ENCODE measurements at places on chromosomes 11 and 22.

DNA sequence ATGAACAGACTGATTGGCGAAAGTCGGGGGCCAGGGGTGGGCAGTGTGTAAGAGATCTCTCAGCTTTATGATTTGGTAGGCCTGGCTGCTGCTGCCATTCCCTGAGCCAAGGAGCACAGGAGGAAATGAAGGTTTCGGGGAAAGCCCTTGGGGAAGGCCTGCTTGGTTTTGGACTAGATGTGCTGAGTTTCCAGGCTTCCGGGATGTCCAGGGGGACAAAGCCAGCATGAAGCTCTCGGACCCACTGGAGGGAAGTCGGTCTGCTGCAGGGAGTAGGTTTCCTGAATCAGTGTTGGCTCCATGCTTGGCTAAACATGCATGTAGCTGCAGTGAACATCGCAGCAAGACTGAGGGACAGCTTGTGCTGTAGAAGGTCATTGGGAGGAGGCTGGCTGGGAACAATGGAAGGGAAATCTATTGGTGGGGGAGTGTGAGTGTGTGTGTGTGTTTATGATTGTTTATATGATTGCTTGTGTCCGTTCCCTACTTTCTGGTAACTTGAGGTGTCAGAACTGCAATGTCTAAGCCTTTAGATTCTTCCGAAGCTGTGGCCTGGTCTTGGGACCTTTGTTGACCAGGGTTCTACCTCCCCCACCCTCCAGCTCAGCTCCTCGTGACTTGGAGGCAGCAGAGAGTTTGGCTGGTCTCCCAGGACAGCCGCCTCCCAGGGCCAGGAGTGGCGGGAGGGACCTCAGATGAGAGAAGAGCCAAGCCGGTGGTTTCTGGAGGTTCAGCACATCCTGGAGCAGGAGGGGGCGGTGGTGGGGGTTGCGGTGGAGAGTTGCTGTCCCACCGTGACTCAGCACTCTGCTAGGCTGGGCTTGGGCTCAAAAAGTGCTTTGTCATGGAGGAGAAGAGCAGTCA lies 4.0 kb upstream of the FTH1 start:
- DNase-seq = peak; percentile 39

DNA sequence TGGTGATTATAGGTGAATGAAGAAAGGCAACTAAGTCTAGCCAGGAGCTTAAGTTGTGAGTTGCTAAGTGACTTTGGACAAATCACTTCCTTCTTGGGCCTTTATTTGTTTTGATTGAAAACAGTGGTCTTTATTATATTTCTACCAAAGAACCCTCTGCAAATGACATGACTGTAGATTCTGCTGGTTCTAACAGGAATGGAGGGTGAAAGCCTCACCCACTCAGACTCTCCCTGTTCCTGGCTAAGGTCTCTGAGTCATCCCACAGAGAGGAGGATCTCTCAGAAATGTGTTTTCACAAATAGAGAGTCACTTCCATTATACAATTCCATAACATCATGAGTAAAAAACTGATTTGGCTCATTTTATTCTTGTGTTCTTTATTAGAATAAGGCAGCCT lies 583.9 kb upstream of the LRRC4C start:
- DNase-seq = no peak

DNA sequence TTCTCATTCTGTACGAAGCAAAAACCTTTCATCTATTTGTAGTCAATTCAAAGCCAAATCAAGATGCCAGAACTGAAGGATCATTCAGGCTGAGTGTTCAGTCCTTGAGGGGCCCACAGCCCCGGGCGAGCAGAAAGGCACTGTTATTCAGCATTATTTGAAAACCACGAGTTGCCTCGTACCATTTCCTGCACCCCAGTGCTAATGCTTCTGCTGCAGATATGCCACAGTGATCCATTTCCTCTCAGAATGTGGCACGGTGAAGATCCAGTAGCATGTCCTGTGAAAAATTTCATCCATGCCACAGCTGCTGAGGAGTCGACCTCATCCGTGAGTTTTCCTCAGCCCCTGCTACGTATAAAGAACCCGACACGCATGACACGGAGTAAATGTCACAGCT lies 85.4 kb downstream of the OSBP2 start:
- no peak for DNase-seq

- DNase-seq = no peak
These were observed 102.7 kb upstream of the SEZ6L start for GRCh38 chr22:26066534-26066933.

DNA sequence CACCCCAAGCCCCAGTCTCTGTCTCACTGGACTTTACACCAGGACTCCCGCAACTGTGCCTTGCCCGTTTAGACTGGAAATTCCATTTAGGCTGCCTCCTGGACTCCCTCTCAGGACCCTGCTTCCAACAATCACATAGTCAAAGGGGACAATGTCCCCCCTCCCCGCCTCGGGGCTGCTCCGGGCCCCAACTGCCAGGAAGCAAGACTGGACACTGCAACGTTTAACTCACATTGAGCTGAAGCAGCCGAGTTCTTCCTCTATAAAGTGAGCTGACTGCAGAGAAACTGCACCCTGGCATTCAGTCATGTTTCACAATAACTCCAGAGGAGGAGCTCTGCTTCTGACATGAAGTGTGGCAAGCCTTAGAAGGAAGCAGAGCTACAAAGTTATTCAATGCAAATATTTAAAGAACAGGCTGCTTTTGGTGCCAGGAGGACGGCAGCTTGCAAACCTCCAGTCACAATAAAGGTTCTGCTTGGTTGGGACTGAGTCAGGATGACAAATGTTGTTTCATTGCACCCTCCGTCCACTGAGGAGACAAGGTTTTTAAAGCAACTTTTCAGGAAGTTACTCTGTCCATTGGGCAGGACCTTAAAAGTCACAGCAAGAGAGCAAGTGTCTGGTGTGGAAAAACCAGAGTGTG lies 19.9 kb downstream of the PACSIN2 start:
- DNase-seq = no peak

DNA sequence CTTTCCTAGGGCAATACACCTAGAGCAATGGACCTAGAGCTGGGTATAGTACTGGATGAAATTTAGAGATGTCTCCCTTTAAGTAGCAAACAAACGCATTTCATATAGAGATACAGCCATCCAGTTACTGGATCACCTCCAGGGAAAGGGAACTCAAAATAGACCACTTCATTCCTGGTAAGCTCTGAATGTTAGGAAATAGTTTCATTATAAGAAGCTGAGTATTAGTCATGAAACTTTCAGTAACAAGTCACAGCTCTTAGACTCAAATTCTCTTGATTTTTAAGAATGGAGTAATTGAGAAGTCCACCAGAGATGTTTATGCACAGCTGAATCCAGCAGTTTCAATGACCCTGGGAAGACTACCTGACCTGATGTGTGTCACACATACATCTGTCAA lies 221.9 kb downstream of the FAM76B start:
- DNase-seq = no peak

- no peak for DNase-seq
These were observed 10.2 kb upstream of the GRK3 start for GRCh38 chr22:25554238-25554671.

DNA sequence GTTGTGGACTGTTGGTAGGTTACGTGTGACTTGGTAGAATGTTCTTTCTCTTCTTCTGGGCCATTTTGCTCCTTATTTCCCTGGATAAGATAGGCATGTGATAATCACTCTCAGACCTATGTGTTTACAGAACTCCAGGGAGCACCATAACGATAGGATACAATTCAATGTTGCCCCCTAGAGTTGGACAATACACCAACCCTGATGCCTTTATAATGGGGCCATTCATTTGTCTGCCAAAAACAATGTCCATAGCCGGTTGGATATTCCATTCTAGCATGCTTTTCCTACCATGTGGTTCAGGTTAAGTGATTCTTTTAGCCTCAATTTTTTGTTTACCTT lies 60.5 kb downstream of the APIP start:
- DNase-seq = no peak

DNA sequence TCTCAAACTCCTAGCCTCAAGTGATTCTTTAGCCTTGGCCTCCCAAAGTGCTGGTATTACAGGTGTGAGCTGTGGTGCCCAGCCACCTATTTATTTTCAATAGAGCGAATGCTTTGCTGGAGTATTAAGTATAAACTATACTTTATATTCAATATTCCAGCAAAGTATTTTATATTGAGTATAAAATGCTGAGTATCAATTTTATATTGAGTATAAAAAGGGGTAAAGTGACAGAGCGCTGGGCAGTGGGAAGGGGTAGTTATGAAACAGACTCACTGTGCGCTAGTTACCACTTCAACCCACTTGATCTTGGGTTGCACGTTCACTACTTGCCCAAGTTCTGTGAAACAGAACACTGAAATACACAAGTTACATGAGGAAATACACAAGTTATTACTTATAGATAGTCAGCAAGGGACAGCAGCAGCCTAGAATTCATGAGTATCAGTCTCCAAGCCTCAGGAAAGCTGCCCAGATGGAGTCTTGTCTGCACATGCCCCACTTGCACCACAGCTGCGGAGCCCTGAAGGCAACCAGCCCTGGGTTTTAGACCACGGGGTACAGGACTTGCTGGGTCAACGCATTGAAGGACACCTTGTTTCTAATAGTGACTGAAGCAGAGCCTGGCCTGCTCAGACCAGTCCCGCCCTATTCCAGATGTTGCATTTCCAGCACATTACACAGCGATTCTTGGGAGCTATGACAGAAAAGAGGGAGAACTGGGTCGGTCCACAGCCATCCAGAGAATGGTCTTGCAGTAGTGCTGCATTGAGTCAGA lies 51.6 kb upstream of the SYT13 start:
- no peak for DNase-seq

GRCh38 chr11:65565624-65566453 lies 4.4 kb upstream of the ZNRD2 start:
- peak; percentile 90 for DNase-seq

DNA sequence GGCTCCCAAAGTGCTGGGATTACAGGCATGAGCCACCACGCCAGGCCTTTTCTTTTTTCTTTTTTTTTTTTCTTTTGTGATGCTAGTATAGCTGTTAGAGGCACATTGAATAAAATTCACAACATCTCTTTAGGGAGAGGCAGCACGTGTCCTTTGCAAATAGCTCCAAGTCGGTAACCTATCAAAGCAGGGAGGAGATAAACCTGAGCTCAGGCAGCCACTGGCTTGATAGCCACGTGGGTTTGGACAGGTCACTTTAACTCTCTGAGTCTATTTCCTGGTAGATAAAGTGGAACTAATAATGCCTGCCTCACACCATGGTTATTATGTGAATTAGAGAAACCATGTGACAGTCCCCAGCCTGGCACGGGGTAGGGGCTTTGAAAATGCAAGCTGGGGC lies 43.1 kb upstream of the ATXN10 start:
- no peak for DNase-seq

GRCh38 chr11:6548641-6549040 lies 51.6 kb downstream of the DNHD1 start:
- DNase-seq = no peak

- DNase-seq = no peak
These were observed 1.4 kb downstream of the FOSL1 start for GRCh38 chr11:65898656-65899355.

DNA sequence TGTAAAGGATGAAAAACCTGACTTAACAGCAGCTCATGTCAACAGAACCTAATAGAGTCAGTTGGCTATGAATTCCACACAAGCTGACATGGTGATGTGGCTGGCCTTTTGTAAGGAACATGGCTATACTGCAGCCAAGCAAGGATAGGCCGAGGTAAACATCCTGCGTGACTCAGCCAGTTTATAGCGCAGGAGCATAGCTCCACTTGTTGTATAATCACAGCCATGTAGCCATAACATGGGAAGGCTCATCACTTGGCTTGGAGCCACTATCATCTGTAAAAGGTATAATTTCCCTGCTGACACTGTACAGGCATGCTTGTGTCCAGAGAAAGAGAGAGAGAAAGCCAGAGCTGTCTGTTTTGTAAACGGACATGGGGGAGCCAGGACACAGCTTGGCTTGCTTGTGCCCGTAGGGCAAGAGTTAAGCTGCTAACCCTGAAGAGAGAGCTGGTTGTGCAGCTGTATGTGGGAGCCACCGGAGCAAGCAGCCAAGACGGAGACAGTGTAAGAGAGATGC lies 104.4 kb upstream of the PLET1 start:
- no peak for DNase-seq

- DNase-seq = no peak
These were observed 5.2 kb downstream of the SIK3 start for GRCh38 chr11:117092951-117093590.

- DNase-seq = no peak
These were observed 137.6 kb upstream of the TTC12 start for GRCh38 chr11:113176599-113177360.

- DNase-seq = no peak
These were observed 45.4 kb upstream of the GLYAT start for GRCh38 chr11:58776891-58777710.

GRCh38 chr11:113174882-113175281 lies 139.5 kb upstream of the TTC12 start:
- no peak for DNase-seq

- no peak for DNase-seq
These were observed 18.7 kb upstream of the TMPRSS5 start for GRCh38 chr11:113724778-113725177.

- DNase-seq = no peak
These were observed 46.5 kb downstream of the AHNAK start for GRCh38 chr11:62499944-62500649.

DNA sequence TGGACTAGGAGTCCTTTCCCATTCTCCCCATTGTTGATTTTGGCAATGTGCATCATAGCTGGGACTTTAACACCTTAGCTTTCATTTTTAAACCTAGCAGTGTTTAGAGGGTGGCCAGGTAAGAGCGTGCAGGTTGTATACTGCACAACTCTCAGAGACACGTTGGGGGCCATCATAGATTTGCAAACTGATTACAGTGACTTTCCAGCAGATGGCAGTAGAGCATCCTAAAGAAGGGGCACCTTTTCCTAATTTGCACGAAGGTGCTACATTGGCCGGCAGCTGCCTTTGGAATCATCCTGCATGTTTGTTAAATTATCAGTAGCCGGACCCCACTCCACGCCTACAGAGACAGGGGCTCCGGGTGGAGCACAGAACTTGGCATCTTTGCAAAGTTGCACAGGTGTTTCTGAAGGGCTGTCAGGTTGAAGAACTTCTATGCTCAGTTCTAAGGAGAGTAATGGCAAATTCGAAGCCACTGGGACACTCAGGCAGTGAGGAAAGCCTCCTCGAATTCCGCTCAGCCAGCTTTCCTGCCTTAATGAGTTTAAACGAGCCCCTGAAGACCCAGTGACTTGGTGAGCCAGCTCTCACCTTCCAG lies 7.7 kb downstream of the LHFPL7 start:
- peak; percentile 54 for DNase-seq

GRCh38 chr11:120011836-120012235 lies 126.1 kb downstream of the TRIM29 start:
- DNase-seq = no peak

DNA sequence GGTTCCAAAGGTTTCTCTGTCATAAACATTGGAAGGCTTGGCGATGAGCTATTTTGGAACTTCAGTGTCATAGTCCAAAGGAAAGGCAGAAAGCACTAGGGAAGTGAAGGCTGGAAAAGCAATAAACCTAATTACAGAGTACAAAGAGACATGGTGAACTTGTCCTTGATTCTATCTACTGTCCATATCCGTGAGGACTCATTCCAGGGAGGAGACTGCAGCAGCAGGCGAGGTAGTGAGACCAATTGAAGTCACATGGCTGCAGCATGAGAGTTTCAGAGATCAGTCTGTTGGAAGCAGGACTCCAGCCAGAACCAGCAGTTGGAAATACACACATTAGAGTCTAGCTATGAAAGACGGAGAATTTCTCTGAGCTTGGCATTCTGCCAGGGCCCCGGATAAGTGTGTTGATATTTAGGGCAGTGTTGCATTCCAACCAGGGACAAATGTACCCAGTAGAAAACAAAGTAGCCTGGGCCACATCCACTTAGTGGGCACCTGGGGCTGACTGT lies 54.1 kb upstream of the ARHGAP42 start:
- no peak for DNase-seq

- no peak for DNase-seq
These were observed 991.6 kb downstream of the BRD1 start for GRCh38 chr22:48835857-48836672.

Data from CD4-positive, alpha-beta T cell treated with Interleukin-4 for 4 hours (primary cell).